ENCODE measurements at places on chromosomes 6 and 20. TPM values are rescaled to one million over a fixed set of nuclear protein-coding genes. Genes with fewer than 3 reads are reported as not detected.
A peak's percentile ranks its signal among the peaks of the same experiment; 100 is the strongest.

CALHM4 gene
- total RNA-seq = not detected

DNA sequence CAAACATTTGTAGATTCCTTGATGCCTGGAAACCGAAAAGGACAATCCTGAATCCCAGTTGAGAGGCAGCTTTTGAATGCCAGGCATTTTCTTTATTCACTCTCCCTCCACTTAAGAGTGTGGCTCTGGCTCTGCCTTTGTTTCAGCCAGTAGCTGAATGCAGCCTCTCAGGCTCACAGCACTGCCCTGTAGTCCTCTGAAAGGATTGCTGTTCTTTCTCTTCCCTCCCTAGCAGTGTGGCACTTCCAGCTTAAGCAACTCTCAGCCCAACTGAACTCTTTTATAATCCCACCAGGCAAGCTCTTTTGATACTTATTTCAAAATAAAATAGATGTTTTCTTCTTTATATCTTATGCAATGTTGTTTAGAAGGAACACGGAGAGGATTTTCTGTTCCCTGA, 415.6 kb downstream of the GJA1 start:
- H3K36me3 ChIP-seq = no peaks in the 10 kb centered on the region
- H3K4me3 ChIP-seq = no peak overlapping the region

DNA sequence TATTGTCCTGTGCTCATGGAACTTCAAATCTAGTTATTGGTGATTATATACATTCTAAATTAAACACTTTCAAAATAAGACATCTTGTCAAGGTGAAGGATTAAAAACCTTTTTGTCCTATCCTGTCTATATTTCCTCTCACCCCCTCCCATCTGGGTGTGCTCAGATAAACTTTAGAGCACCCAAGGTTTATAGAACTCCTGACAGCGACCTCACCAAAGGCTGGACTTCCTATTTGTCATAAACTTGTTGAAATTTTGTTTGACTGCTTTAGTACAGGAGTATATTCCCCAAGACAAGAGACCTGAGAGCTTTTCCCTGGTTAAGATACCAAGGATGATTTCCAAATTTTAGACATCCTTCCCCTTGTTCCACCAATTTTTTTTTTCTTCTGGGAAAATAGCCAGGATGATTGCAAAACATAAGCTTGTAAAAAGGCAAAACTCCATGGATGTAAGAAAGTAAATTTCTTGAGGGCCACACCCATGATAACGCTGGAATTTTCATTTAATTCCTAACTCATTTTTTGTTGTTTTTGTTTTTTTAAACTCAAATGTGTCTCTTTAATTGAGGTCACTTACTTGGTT, 33.0 kb downstream of the CARMIL1 start:
- peak overlapping the region; percentile 80 for H3K27ac ChIP-seq
- DNase-seq = no peak
- H3K27me3 ChIP-seq = peaks cover 3% of the 10 kb centered on the region
- no peak overlapping the region for H3K4me3 ChIP-seq
- peaks cover 64% of the 10 kb centered on the region for H3K4me1 ChIP-seq

GRCh38 chr6:159865226-159865920, 25.4 kb upstream of the MAS1 start:
- no peak for DNase-seq
- H3K27ac ChIP-seq = no peak overlapping the region
- H3K4me3 ChIP-seq = no peak overlapping the region
- no peaks in the 10 kb centered on the region for H3K36me3 ChIP-seq
- H3K27me3 ChIP-seq = peaks cover 7% of the 10 kb centered on the region
- no peaks in the 10 kb centered on the region for H3K4me1 ChIP-seq

GRCh38 chr6:146388736-146389364, 154.8 kb upstream of the RAB32 start:
- H3K27me3 ChIP-seq = peaks cover 2% of the 10 kb centered on the region
- no peak overlapping the region for H3K27ac ChIP-seq
- no peak overlapping the region for H3K4me3 ChIP-seq
- DNase-seq = no peak
- no peaks in the 10 kb centered on the region for H3K36me3 ChIP-seq
- no peaks in the 10 kb centered on the region for H3K4me1 ChIP-seq

DNA sequence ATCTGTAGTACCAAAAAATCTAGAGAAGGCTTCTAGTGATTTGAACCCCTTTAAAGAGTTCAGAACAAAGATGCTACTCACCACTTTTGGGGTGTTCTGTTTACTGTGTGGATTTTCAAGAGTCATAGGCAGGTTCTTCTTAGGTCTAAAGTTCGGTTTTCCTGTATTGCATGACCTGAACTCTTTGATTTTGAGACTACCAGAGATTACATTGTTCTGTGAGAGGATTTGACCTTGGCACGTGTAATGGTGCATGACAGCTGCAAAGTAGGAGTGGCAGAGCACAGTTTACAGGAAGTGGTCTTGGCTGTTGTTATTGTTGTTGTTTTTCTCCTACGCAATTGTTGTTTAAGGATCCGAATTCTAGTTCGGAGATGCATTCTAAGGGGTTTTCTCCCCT, 592.7 kb downstream of the EPHA7 start:
- H3K4me3 ChIP-seq = no peak overlapping the region
- DNase-seq = no peak
- no peak overlapping the region for H3K27ac ChIP-seq
- no peaks in the 10 kb centered on the region for H3K27me3 ChIP-seq

Data from endothelial cell (in vitro differentiated cells).